ENCODE measurements at places on chromosomes 4 and X. TPM values are rescaled to one million over a fixed set of nuclear protein-coding genes. Genes with fewer than 3 reads are reported as not detected.

GRCh38 chrX:45775468-45775867 lies 574.8 kb upstream of the DIPK2B start:
- H3K27ac ChIP-seq: no peak overlapping the region
- no peak overlapping the region for H3K4me3 ChIP-seq
- H3K27me3 ChIP-seq: no peaks in the 10 kb centered on the region
- H3K36me3 ChIP-seq: no peaks in the 10 kb centered on the region

- H3K4me3 ChIP-seq: no peak overlapping the region
- no peak for DNase-seq
- H3K36me3 ChIP-seq: peaks cover 5% of the 10 kb centered on the region
These were observed 57.3 kb downstream of the GSTCD start for GRCh38 chr4:105765690-105766407.

DNA sequence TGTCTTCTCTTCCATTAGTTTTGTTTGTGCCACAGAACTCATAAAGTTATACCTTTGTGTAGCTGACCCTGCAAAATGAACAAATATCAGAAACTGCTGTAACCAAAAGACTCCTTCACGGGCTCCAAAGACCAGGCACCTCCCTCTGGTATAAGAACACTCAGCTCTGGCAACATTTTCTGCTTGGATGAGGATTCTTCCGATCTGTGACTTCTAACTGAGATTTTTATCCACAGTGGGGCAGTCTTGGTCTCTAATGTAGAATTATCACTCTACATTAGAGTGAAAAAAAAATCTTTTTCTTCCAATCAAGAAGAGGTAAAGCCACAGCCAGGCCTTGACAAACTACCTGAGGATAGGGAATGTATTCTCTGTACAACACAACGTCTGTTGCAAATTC lies 38.5 kb upstream of the PRSS48 start:
- H3K27ac ChIP-seq: no peak overlapping the region
- H3K27me3 ChIP-seq: peaks cover 12% of the 10 kb centered on the region
- H3K4me3 ChIP-seq: no peak overlapping the region
- no peaks in the 10 kb centered on the region for H3K36me3 ChIP-seq
- no peak for DNase-seq

DNA sequence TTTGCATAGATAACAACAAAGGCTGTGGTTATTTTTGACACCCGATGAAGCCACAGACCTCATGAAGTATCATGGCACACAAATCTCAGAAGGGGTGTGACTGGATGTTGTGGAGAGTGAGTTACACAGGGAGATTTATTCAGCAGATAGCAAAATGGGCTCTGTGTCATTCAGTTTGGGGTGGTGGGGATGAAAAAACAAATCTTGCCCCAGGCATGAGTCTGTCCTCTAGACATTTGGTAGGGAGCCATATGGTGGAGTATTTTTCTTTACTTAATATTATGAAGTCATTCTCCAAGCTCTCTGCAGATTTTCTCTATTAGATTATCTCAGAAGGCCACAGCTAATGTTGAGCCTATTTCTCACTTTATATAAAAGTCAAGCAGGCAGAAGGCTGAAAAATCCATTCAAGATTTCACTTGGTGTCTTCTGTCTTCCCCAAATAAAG lies 277.1 kb upstream of the TENM3 start:
- no peaks in the 10 kb centered on the region for H3K27me3 ChIP-seq
- DNase-seq: no peak
- no peaks in the 10 kb centered on the region for H3K36me3 ChIP-seq
- peaks cover 2% of the 10 kb centered on the region for H3K4me1 ChIP-seq

- H3K27me3 ChIP-seq: no peaks in the 10 kb centered on the region
- DNase-seq: no peak
- no peaks in the 10 kb centered on the region for H3K4me1 ChIP-seq
- no peaks in the 10 kb centered on the region for H3K36me3 ChIP-seq
These were observed 11.9 kb upstream of the LINC00632 start for GRCh38 chrX:140697618-140698017.

GRCh38 chrX:107549504-107549903 lies 78.8 kb upstream of the PRPS1 start:
- no peaks in the 10 kb centered on the region for H3K27me3 ChIP-seq
- no peak for DNase-seq
- H3K4me3 ChIP-seq: no peak overlapping the region
- no peaks in the 10 kb centered on the region for H3K4me1 ChIP-seq
- peaks cover 4% of the 10 kb centered on the region for H3K36me3 ChIP-seq
- H3K27ac ChIP-seq: no peak overlapping the region

- H3K36me3 ChIP-seq: no peaks in the 10 kb centered on the region
- H3K27me3 ChIP-seq: no peaks in the 10 kb centered on the region
- no peak overlapping the region for H3K4me3 ChIP-seq
- no peaks in the 10 kb centered on the region for H3K4me1 ChIP-seq
- no peak for DNase-seq
- H3K27ac ChIP-seq: no peak overlapping the region
These were observed 305.7 kb upstream of the SLIT2 start for GRCh38 chr4:19945979-19946380.

DNA sequence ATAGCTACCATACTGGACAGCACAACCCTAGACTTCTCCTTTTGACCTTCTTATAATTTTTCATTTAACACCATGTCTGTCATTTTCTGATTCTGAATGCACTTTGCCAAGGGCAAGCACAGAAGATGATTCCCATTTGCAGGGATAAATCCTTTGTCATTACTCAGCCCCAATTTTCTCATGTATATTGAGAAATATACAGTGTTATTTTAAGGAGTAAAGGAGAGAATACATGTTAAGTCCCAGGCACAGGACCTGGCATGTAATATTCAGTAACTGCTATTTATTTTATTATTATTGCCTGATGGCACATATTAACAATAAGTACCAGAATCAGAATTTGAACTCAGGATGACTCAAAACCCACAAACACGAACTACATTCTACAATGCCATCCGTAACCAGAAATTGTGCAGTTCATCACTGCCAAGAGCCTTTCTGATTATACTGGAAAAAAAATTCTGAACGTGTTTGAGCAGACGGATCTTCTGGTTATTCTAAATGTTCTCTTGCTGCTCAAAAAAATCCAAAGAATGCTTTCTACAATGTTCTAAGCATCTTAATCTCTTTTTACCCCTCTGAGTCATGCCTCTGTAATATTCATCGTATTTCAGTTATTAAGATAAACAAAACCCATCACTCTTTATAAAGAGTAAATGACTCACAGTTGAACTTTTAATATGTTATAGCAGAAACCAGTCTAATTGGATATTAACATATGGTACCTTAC lies 170.0 kb downstream of the MID1 start:
- no peak for DNase-seq
- H3K27me3 ChIP-seq: no peaks in the 10 kb centered on the region
- no peaks in the 10 kb centered on the region for H3K4me1 ChIP-seq
- H3K27ac ChIP-seq: no peak overlapping the region

The NUP62CL gene
- total RNA-seq: 1.4 TPM

- H3K4me1 ChIP-seq: no peaks in the 10 kb centered on the region
- H3K27ac ChIP-seq: no peak overlapping the region
- H3K27me3 ChIP-seq: no peaks in the 10 kb centered on the region
These were observed 105.0 kb upstream of the PAQR3 start for GRCh38 chr4:79044141-79044659.

All from activated B cell treated with CpG ODN at 0.5 μM for 24 hours (primary cell).